Amygdala (tissue), 56 donors: ENCODE measurements at places on chromosomes 5 and 9.

- DNase-seq, result no peak
Measured at GRCh38 chr5:1503241-1504068, 20.3 kb downstream of the LPCAT1 start.

- DNase-seq, result no peak
Measured at GRCh38 chr5:149485655-149486615, 65.3 kb downstream of the CSNK1A1 start.

GRCh38 chr5:178458140-178458539, 132.1 kb downstream of the COL23A1 start:
- DNase-seq, result no peak

GRCh38 chr9:106862821-106863720, at the start of gene ZNF462:
ZNF462 (plus strand) TSS chr9:106863166; CDS start chr9:106923384, 60,218 bp downstream.
- no peak for DNase-seq

- no peak for DNase-seq
Measured at GRCh38 chr5:94968507-94969095, 316.3 kb downstream of the MCTP1 start.

DNA sequence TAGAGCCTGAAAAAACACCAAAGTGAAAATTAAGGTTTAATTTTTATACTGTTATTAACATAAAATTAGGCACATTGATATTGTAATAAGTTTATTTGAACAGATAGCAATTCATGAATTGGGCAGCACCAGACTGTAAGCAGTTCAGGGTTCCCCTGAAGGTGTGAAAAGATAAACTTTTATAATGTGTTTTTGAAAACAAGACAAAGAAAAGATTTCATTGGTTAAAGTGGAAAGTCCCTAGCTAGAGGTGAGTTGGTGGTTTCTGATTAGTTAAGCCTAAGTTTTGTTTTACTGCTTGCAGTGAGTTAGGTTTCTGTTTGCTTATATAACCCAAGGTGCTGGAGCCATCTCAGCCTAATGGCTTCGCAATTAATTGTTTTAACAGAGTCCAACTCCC, 96.5 kb upstream of the RPS23 start:
- DNase-seq, result no peak

DNA sequence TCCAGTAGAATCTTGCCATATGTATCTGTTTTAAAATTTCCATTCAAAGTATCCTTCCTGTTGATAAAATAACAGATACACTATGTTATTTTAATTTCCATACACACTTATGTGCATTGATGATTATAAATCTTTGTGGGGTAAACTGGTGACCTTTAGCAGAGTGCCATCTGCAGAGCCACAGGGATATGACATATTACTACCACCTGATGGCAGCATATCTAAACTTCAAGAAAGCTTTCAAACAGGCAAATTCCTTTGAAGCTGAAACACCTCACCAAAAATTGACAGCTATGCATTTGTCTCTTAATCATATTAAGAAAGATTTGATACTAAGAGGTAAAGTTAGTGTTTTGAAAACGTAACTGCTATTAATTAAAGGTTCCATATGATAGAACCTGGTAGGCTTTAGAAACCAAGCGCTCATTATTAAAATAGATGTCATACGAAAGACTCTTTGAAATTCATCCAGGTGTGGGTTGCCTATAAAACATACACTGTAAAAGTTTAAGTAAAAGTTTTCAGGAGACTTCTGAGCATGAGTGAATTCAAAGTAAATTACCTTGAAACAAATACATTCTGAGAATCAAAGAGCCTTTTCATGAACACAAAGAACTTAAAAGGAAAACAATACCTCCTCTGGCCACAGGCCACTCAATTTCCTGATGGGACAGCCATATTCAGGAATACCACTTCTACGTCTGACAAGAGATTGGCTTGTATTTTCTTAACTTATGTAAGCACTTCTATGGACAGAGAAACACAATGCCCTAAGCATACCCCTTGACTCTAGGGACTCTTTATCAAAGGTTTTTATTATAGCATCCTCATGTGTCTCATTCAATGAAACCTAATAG, 93.3 kb downstream of the KIAA0825 start:
- no peak for DNase-seq
